Cerebellar nuclear complex (tissue), 1 donor: ENCODE measurements at places on chromosomes 13 and 19.

- no peak for DNase-seq
Observed at GRCh38 chr13:114022876-114023275, 49.0 kb upstream of the C13orf46 start.

DNA sequence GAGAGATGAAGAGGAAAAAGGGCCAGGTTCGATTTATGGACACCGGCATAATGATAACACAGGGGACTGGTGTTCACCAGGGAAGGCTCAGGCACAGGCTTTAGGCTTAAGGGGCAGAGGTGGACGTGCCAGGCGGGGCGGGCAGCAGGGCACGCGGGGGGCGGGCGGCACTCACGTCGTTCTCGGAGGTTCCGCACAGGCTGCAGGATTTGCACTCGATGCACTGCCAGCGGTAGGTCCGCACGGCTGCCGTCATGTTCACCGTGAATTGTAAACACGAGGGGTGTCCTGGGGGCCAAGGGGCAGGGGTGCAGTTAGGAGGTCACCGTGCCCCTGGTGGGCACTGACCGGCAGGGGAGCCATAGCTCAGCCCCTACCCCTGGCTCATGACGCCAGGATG lies 10.6 kb downstream of the DPF1 start:
- no peak for DNase-seq

DNA sequence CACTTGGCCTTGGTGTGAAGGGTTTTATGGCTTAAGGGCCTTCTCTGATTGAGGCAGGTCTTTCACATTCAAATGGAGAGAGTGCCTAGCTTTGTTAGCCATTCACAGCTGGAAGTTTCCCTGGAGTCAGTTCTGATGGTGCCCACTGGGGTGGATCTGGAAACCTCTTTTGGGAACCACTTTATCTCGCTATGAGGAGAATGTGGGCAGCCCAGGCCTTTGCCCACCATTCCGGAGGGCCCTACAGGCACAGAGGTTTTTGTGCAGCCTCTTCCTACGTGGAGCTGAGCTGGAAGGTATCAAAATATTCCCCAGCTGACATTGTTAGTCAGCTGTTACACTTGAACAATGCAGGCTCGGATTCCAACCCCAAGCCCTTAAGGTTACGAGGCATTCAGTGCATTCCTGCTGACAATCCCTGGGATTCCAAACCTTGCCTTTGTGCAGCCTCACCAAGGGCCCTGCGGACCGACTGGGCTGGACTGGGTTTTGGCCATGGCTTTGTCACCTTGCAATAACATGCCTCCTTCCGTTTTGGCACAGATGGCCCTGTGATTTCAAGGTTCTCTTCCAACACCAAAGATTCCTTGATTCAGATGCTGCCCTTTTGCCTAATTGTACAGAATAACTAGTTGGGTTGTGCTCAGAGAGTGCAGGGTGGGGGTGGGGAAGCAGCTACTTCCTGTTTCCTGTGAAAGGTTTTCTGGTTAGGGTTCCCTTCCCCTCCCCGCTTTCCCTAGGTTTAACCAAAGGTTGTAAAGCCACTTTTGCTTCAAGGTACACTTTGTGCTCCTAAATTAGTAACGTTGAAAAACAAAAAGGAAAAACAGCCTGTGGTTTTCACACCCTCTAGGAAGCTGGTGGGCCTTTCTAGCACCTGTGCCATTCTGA lies 27.0 kb downstream of the SAE1 start:
- no peak for DNase-seq

DNA sequence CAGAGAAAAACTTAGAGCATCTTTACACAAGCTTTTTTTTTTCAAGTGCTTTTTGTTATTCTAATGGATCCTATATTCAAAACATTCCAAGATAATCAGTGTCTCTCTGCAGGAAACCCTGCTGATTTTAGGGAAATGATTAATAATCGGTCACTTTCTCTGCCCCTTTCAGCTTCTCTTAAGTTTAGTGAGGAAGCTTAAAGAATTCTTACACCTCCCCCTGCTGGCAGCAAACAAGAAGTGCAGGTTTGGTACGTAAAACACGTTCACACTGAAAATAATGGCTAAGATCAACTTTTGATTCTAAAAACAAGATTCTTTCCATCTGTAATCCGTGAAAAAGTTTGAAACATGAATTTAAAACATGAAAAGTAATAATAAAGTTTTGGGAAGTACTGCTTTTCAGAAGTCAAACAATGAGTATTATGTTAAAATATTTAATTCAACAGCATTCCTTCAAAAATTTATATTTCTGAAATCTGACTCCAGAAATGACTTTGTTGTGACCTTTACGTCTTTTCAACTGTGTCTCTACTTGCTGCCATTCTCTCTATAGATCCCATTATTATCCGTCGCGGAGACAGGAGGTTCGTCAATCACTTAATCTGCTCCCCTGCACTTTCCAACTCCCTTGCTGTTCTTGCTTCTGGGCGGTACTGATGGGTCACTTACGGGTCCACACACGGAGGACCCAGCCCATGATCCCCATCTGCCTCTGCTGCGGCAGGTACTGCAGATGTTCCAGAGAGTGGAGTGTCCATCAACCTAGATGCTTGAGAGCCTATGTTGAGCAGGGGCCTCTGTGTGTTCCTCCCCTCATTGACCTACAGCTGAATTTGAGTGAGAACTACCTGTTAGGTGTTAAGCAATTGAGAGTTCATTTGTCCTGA lies 203.1 kb upstream of the EDNRB start:
- no peak for DNase-seq

GRCh38 chr19:32809254-32809653 lies 60.3 kb downstream of the SLC7A9 start:
- no peak for DNase-seq

- DNase-seq, result no peak
Observed at GRCh38 chr13:66534561-66534960, 695.6 kb downstream of the PCDH9 start.

GRCh38 chr19:12314553-12314952 lies 18.9 kb downstream of the ZNF563 start:
- DNase-seq, result no peak

GRCh38 chr19:48718711-48719231 lies 754 bp downstream of the MAMSTR start:
- DNase-seq, result no peak

- no peak for DNase-seq
Observed at GRCh38 chr19:43678512-43679261, 8.7 kb upstream of the PLAUR start.

DNA sequence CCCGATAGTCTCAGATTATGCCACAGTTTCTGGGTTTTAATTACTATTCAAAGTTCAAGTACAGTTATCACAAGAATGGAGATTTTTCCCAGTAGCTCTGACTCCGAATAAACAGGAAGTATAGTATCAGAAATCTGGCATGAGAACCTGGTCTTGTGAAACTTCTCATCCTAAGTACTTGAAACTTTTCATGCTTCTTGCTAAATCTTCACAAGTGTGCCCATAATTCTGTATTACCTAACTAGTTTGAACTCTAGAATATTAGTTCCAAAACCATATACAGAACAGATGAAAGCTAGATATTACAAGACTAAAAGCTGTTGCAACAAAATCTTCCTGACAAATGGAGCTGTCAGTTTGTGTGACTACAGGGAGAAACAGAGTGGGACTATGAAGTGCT lies 70.5 kb upstream of the CSNK1A1L start:
- DNase-seq, result no peak

- no peak for DNase-seq
Observed at GRCh38 chr19:2044709-2045500, 6.1 kb downstream of the MKNK2 start.

GRCh38 chr13:79486433-79487188 lies 5.7 kb downstream of the NDFIP2 start:
- no peak for DNase-seq

DNA sequence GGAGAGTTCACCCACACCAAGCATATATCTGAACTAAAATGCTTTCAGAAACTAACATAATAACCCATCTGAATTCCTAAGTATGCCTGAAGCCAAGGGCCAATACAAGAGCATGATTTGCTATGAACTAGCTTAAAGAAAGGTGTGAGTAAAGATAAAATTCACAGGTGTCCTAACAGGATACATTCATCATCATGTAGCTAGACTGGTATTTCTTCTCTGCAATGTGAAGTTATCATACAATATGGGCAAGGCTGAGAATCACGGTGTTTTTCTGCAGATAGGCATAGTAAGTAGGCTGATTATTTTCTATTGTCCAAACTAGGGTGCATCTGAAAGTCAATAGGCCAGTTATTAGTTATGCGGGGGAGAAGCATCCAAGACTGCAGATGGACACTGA lies 63.1 kb downstream of the STK24 start:
- no peak for DNase-seq

- DNase-seq, result no peak
Observed at GRCh38 chr19:40381321-40381720, 8.7 kb downstream of the HIPK4 start.

DNA sequence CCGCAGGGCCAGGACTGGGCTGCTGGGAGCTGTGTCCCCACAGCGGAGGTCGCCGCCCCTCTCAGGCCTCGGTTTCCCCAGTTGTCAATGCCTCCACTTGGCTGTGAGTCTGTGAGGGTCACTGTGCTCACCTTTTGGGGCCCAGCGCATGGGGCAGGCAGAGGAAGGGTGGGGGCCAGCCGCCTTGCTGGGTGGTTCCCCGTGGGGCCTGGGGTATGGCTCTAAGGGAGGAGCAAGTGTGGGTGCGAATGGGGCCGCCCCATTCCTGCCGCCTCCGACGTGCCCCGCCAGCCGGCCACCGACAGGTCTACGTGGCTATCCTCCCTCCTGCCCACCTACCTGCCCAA lies 800 bp upstream of the FGF22 start:
- DNase-seq, result no peak

DNA sequence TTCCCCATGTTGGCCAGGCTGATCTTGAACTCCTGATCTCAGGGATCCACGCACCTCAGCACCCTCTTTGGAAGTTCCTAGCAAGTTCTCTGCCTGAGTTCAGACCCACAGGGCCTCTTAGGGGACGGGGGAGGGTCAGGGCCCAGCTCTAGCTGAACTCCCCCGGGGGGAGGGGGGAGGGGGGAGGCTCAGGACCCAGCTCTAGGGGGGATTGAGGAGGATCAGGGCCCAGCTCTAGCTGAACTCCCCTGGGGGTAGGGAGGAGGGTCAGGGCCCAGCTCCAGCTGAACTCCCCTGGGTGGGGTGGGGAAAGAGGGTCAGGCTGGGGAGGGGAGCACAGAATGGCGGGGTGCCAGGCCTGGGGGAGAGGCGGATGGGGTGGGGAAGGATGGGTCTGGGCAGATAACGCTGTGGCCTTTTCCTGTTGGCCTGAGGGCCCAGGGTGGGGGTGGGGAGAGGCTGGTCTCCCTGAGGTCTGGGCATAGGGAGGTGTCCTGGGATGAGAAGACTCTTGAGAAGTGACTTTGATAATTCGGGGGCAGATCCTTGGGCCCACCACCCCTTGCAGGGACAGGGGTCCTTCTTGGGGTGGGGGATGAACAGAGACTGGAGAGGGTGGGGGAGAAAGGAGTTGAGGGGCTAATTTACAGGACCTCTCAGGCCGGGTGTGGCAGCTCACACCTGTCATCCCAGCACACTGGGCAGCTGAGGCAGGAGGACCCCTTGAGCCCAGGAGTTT lies 5.5 kb upstream of the PTBP1 start:
- DNase-seq, result no peak

DNA sequence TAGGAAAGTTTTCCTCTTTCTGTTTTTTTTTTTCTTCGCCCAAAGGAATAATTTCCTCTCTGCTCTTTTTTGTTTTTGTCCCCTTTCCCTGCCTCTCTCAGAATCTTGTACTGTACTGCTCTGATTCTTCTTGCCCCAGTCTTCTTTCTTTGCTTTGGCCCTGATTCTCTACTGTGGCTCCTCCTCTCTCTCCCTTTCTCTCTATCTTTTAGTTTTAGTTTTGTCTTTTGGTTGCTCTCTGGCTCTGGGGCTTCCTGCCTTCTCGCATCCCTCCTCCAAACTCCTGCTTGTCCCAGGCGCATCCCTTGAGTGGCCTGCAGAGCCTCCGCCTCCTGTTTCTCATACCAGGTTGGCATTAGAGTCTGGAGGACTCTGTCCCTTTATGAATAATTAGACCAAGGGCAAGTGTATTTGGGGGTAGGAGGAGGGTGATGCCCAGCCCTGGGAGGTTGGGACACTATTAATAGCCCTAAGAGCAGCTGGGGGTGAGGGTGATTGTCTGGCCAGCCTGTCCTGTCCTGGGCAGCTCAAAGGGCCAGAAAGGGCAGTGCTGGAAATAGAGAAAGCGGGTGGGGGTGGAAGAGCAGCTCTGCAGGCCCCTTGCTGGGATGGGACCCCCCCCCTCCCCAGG lies 39.1 kb downstream of the LYL1 start:
- DNase-seq, result no peak

DNA sequence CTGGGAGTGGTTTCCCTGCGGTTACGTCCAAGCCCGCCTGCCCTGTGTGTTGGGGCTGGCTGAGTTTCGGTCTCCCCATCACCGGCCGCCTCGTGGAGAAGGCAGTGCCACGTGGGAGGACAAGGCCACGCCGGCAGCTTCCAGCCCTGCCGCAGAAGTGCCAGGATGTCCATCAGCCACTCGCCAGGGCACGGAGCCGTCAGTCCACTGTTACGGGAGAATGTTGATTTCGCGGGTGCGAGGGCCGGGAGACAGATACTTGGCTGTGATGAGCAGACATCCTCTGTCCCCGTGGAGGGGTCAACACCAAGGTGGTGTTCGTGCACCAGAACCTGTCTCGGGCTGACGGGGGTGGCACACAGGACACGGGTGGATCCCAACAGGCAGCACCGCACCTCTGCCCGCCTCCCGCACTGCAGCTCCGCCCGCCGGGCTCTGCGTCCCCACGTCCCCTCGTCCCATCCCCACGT lies 86.4 kb upstream of the MCF2L start:
- no peak for DNase-seq

DNA sequence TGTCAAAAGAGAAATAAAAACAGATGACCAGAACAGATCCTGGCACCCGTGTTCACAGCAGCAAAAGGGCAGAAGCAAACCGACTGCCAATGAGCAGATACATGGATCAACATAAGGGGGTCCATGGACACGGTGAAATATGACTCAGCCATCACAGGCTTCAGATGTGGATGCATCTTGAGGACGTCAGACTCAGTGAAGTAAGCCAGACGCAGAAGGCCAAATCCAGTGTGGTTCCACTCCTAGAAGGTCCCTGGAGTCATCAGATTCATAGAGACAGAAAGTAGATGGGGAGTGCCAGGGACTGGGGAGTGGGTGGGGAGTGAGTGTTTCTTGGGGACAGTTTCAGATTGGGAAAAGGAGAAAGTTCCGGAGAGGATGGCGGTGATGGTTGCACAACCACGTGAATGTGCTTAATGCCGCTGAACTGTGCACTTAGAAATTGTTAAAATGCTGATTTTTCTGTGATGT lies 28.8 kb upstream of the SEMA6B start:
- DNase-seq, result no peak

DNA sequence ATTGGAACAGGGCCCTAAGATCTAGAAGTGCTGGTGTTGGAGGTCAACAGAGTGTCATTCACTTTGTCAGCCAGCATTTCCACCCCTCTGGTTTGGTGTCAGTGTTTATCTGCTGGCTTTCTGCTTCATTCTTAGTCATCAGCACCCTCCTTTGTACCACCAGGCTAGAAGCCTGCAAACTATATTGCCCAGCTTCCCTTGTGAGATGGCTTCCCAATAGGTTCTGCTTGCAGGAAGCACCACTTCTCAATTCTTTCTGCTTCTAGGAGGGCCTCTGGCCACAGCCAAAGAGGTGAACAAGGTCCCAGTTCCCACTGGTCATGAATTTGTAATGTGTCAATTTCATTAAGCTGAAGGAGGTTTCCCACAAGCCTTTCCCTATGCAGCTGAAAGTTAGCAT lies 36.4 kb upstream of the CALM3 start:
- DNase-seq, result no peak
